ENCODE measurements at places on chromosomes 5 and 9.

GRCh38 chr5:15786326-15786725 lies 286.3 kb downstream of the FBXL7 start:
- no peak for DNase-seq

GRCh38 chr5:122311497-122311960 lies 508 bp upstream of the SNCAIP start:
- DNase-seq, result peak; percentile 81

DNA sequence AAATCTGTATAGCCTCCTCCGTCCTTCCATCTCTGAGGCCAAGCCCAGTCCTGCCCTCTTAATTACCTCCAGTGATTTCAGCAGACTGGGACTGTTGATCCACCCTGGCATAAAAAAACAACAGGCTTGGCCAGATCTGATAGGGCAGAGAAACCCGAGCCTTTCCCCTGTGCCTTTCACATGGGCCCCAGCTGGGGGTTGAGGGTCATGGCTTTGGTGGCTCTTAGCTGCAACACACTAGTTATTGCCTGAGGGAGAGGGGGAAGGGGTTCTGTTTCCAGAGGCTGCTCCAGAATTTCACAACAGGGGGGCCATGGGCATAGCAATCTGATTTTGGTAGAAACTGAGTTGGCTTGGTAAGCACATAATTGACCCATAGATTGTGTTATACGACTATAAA lies 21.2 kb upstream of the PANK3 start:
- DNase-seq, result peak; percentile 60

DNA sequence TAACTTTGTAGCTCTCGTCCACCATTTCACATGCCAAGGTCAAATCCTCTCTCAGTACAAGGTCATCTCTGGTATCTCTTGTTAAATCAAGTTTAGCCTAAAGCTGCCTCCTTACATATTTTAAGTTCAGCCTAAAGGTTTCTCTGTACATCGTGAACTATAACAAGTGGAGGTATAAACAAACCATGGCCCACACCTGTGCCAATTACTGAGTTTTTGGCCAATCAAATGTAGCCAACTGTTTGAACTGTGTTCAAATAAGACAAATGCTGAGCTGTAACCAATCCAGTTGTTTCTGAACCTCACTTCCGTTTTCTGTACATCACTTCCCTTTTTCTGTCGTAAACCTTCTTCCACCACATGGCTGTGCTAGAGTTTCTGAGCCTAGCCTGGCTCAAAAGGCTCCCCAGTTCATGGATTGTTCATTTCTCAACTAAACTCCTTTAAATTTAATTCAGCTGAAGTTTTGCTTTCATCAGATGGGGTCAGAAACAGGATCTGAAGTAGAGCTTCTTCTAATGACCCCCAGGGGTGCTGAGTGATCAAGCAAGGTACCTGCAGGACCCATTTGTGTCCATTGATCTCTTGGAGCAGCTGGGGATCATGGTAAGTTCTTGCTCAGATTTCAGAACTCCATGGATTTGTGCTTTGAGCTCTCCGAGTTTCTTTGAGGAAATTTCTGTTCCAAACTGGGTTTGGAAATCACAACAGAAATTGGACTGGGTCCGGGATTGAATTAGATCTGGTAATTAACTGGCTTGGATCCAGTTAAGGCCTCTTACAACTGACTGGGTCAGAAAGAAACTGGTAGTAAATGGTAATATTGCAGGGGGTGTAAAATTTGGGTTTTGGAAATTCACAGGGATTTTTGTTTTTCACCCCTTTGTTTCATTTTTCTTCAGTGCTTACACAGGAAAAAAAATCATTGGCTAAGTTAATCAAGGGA lies 11.0 kb upstream of the NANS start:
- DNase-seq, result no peak

DNA sequence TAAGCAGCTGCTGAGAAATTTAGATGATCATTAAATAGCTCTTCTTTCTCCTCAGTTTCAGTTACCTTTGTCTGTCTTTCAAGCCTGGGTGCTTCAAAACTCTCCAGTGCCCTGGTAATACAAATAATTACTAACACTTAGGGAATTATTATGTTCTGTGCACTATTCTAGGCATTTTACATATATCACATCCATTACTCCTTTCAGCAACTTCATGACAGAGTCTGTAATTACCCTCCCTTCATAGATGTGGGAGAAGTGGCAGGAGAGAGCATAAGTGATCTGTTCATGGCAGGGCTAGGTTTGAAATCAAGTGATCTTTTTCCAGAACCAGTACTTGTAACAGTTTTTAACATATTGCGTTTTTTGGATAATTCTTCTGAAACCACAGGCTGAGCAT lies 32.0 kb downstream of the MAN2A1 start:
- DNase-seq, result no peak

DNA sequence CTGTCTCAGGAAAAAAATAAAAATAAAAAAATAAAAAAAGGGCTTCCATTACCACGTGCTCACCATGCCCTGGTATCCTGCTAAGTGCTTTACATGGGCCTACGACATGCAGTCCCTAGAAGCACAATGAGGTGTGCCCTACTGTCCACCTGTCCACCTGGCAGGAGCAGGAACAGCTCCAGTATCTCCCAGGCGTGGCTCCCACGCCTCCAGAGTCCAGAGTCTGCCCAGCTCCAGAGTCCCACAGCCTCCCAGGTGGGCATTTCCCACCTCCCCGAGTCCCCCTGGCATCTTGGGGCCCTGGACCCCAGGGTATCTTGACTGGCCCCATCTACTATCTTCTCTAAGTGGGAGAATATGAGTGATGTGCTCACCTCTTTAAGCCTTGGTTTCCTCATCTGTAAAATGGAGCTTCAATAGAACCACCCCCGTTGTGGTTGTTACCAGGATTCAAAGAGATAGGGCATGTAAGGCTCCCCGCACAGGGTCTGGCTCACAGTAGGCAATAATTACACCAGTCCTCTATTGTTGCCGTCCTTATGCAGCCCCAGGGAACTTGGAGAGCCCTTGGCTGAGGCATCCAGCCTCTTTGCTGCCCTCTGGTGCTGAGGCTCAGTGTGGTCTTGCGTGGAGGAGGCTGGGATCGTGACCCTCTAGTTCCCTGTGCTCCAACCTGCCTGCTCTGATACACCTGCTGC lies 8.9 kb downstream of the CXCL14 start:
- DNase-seq, result peak; percentile 67

DNA sequence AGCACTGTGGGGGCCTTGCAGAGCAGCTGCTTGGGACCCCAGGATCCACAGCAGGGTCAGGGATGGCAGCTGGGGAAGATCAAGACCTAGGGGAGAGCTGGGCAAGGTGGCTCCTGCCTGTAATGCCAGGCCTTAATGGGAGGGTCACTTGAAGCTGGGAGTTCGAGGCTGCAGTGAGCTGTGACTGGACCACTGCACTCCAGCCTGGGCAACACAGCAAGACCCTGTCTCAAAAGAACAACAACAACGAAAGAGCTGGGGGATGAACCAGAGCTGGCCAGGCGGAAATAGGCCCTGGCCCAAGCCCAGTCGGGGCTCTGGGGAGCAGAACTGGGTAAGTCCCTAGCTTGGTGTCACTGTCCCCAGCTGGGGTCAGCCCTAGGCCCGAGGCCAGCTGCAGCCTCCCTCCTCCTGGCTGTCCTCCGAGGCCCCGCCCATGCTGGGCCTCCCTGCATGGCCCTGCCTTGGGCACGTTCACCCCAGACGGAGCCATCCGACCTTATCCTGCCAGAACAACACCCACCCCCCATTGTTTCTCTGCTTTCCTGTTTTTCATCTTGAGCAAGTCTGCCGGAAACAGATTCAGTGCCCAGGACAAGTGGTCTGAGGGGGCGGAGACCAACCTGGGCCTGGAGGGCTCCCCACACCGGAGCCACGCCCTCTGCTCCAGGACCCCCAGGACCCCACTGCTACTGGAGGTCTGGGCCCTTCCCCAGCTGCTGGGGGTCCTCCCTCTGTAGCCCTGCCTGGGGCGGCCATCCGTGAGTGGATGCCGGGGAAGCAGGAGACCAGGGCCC lies 1.9 kb downstream of the DIPK1B start:
- DNase-seq, result no peak

DNA sequence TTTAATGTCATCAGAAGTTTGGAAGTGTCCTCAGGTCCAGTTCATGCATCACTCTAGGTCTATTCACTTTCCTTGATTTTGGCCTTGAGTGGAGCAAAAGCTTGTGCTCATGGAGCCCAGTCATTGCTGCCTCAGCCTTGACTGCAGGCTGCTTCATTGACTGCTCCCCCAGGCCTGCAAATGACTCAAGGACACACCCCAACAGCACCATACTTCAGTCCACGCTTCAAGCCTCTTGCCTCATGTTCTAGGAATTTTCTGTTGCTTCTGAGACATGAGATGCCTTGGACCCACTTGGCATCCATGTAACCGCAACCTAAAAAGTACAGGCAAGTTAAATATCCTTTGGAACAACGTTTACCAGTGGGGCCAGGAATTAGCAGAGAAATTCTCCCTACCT lies 193.7 kb downstream of the PIK3R1 start:
- no peak for DNase-seq

GRCh38 chr9:35839926-35840325 lies 10.9 kb downstream of the TMEM8B start:
- no peak for DNase-seq

DNA sequence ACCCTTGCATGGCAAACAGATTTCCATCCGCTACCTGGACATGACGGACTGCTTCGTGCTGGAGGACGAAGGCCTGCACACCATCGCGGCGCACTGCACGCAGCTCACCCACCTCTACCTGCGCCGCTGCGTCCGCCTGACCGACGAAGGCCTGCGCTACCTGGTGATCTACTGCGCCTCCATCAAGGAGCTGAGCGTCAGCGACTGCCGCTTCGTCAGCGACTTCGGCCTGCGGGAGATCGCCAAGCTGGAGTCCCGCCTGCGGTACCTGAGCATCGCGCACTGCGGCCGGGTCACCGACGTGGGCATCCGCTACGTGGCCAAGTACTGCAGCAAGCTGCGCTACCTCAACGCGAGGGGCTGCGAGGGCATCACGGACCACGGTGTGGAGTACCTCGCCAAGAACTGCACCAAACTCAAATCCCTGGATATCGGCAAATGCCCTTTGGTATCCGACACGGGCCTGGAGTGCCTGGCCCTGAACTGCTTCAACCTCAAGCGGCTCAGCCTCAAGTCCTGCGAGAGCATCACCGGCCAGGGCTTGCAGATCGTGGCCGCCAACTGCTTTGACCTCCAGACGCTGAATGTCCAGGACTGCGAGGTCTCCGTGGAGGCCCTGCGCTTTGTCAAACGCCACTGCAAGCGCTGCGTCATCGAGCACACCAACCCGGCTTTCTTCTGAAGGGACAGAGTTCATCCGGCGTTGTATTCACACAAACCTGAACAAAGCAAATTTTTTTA lies 242.9 kb downstream of the MARCHF11 start:
- DNase-seq, result no peak

- DNase-seq, result no peak
These were observed 209.4 kb upstream of the TLE4 start for GRCh38 chr9:79362100-79363081.

- DNase-seq, result peak; percentile 78
These were observed 1.5 kb upstream of the GABBR2 start for GRCh38 chr9:98709968-98710965.

DNA sequence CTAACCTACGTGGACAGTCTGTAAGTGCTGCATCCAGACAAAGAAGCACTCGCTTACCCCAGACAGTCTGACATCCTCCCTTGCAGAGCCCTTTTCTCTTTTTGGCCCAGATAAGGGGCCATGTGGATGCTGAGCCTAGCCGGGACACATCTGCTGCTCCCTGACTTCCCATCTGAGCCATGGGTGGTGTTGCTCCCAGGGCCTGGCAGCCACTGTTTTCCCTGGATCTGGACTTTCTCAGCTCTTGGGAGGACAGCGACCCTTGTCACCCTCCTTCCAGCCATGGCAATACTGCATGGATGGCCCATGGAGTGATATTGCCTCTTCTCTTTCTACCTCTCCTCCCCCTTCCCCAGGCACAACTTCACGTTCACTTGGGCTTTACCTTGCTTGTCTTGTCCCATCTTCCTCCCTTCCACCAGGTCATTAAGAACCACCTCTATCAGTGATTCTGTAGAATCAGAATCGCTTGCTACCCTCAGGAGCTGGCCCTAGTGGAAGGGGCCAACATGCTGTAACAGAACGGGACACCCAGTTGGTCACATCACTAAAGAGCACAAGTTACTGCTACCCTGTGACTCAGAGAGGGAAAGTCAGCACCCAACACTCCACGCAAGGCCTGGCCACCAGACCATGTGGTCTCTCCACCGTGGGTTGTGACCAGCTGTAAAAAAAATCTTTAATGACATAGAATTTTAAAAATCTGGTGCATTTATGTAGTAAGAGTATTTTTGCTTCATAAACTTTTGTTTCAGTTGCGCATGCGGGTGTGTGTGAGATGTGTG lies 4.4 kb downstream of the NEURL1B start:
- no peak for DNase-seq

GRCh38 chr9:108275906-108276305 lies 579.9 kb downstream of the ACTL7B start:
- DNase-seq, result no peak

GRCh38 chr5:86866036-86866435 lies 248.3 kb downstream of the COX7C start:
- no peak for DNase-seq

- no peak for DNase-seq
These were observed 192.9 kb upstream of the HMHB1 start for GRCh38 chr5:143619040-143619439.

GRCh38 chr5:57770039-57770438 lies 287.4 kb upstream of the ACTBL2 start:
- no peak for DNase-seq

- DNase-seq, result peak; percentile 54
These were observed 33.2 kb upstream of the NOTCH1 start for GRCh38 chr9:136578915-136579649.

DNA sequence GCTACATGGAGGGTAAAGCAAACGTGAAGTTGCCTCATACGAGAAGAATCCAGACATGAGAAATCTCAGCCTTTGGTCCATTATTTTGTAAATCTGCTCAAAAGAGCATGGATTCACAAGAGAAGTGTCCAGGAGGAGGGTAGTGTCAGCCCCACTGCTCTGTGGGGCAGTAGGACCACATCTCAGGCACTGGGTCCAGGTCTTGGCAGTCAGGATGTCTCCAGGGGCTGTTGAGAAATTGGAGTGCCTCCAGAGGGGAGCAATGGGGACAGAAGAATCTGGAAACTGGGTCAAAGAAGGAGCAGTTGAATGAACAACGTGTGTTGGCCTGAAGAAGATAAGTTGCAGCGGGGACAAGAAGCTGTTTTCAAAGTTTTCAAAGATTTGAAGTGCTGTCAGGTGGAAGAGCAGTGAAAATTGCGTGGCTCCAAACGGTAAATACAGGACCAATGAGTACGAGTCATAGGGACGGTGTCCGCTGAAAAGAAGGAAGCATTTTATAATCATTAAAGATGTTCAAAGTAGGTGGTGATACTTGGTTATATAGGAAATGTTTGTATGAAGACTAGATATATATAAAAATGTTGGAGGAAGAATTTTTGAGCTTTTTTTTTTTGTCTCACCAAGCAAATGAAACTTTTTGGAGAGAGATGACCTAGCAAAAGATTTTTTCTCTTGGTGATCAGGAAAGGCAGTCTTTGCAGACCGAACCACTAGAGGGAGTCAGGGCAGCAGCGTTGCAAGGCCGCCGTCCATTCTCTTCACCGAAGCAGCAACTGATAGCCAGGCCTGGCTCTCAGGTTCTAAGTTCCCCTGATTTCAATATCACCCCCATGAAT lies 57.1 kb upstream of the ZBED3 start:
- DNase-seq, result peak; percentile 84
